GM18507 (cell line): ENCODE measurements at places on chromosomes 13 and 19.

GRCh38 chr19:49896863-49897621 is at the start of gene IL4I1:
Gene IL4I1, minus strand, starts transcription at chr19:49896887. Its CDS starts 727 bp downstream, at chr19:49896160.
- peak; percentile 62 for DNase-seq

GRCh38 chr13:58488251-58488650 is 856.7 kb downstream of the PCDH17 start:
- DNase-seq: no peak

DNA sequence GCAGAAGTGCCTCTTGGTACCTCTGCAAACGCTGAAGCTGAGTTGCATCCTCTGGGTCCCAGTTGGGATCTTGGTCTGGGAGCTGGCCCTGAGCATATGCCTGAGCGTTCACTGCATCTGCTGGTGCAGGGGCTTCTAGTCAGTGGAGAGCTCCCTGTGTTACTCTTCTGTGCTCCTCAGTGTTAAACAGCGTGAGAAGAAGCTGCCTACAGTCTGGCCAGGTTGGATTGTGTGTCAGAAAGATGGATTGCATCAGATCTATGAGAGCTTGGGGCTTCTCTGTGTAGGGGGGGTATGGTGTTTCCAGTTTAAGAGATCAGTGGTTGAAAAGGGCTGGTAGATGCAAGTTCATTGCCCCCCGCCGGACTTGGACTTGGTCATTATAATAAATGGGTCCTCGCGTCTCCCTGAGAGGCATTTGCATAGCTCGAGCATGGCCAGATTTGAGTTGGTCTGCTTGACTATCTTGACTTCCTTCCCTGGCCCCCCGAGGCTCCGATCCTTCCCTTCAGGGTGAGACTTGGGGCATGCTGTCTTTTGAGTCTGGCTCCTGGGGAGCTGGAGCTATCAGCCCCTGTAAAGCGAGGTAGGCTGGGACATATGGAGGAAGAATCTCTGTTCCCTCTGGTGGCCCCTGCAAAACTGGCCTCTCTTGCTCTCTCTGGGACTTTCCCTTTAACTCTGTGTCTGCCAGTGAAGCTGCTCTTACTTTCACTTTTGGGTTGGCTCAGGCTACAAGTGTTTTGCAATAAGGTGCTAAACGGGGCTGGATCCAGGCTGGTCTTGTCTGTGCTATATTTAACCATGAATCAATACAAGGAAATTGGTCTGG is 52.9 kb downstream of the OR10H4 start:
- peak; percentile 48 for DNase-seq

DNA sequence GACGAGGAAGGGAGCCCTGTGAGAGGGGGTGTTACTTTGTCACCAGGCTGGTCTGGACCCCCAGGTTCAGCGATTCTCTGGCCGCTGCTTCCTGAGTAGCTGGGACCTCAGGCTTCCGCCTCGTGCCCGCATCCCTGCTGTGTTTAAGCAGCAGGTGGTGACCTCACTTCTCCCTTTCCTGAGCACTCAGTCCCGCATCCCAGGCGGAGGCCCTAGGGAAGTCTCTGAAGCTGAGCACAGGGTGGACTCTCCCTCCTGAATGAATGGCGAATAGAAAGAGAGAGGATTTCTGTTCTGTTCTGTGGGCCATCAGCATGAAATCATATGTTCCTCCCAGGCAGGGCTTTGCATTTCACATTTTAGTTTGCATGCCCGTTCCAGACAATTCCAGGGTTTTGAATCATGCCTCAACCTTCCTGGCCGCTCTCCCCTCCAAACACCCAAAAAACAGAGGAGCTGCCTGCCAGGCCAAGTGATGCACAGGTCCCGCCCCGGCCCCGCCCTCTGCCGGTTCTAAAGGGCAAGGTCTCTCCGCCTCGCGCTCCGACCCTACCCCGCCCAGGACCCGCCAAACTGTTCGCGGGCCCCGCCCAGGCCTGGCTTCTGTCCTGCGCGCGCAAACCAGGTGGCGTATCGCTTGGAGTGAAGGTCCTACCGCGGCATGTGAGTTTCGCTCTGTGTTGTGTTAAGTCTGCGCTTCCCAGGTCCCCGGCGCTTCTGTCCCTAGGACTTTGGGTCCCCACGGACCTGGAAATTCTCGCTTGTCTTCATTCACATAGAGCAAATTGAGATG is 35.1 kb upstream of the ZNF808 start:
- DNase-seq: no peak

GRCh38 chr13:112623051-112623711 is 35.2 kb upstream of the TUBGCP3 start:
- DNase-seq: no peak

DNA sequence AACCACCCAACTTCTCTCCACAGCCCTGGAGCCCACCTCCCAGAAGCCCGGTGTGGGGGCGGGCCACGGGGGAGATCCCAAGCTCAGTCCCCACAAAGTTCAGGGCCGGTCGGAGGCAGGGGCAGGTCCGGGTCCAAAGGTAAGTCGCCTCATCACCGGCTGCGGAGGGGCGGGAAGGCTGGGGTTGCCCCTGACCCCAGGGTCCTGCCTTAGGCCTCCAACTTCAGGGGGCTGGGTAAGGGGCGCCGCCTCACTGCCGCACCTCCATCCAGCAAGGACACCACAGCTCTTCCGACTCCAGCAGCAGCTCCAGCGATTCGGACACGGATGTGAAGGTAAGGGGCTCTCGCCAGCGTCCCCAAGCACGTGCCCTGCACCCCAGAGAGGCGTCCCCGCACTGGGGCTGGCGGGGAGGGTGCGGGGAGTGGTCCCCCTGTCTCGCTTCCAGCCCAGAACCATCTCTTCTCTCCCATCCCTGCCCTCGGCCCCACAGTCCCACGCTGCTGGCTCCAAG is 358 bp downstream of the C19orf33 start:
- no peak for DNase-seq

DNA sequence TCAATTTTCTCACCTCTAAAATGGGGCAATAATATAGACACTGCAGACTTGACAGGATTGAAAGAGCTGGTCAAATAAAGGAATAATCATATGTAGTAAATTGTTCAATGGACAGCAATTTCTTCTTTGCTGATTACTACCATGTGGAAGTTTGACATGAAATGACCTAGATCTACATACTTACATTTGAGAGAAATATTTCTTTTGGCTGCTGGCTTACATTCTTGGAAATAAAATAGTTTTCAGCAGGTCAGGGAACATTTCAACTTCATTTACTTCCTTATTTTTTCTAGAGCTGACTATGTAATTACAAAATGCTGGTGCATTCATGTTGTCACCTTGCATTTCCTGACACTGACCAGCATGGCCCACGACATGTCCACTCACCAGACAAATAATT is 294.6 kb upstream of the MIR17HG start:
- no peak for DNase-seq
